Hematopoietic multipotent progenitor cell treated with erythropoietin and hydrocortisone succinate and interleukin-3 and kit ligand, for 15 days (in vitro differentiated cells): ENCODE measurements at places on chromosomes 12 and 14.
A peak's percentile ranks its signal among the peaks of the same experiment; 100 is the strongest.

DNA sequence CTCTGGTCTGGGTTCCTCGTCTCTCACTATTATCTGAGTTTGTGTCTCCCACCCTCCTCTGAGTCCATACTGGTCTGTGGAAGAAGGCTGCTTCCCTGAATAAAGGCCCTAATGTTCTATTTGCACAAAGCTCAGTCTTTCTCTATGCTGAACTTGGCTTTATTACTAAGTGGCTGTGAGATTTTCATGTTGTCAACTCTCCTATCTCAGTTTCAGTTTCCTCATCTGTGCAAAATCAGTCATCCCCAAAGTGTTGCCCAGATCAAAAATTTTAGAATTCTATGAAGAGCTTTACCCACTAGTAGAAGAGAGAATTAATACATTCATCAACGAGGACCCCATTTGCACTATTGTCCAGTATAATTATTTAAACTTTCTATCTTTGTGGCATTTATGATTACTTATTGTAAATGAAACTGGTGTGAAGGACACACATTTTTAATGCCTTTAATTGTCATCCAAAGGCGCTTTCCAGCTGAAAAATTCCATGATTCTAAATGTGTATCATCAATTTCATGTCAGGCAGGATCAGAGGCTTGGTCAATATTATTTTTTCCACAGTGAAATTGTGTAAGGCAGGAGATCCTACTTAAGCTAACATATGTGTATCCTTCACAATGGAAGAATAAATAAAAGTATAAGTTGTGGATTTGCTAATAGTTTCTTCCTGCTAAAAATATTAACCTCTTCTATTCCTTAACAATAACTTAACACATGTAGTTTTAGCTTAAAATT, 79.1 kb upstream of the EEA1 start:
- no peak for DNase-seq

GRCh38 chr12:133203344-133204263, 22.3 kb downstream of the ZNF268 start:
- no peak for DNase-seq

DNA sequence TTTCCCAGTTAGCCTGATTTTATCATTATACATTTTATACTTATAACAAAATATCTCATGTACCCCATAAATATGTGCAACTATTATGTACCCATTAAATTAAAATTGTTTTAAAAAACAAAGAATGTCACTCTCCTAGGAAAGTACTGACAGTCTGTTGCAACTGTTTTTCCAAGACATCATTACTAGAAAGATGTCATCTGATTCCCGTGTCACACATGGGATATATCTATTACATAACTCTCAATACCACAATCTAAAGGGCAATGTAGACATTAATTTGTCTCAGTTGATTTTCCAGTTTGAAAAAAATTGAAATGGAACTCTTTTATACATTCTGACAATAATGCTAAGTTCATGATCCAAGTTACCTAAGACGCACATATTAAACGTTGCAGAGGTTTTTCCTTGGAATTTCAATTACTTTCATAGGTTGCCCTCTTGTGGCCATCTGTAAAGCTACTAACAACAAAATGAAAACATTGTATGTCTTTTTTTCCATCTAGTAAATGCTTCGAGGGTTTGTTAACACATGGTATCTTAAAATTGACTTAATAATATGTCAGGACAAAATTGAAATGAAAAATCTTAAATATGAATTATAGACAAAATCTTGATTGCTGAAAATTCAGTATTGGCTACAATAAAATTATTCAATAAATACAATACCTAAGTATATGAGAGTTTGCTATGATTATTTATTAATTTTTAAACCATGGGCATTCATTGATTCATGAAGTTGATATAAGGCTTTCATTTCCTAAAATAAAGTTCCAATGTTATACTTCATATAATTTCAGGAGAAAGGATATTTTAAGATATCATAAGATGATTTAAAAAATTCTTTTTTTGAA, 131.6 kb downstream of the PPFIA2 start:
- no peak for DNase-seq

DNA sequence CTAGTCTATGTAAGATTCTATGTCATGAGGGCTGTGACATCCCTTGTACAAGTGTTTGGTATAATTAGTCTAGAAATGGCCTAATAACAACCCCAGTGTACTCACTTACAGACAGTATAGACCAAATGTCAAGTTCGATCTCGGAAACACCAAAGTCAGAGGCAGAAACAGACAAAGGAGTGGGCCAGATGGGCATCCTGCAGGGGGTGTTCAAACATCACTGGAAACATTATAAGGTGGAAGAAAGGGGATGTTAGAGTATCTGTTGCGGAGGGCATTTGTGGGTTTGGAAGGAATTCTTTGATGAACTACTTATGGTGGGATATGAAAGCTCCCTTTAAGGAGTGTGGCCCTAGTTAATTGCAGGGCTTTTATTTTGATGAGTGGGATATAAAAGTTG, 134.6 kb downstream of the ESR2 start:
- DNase-seq = no peak

DNA sequence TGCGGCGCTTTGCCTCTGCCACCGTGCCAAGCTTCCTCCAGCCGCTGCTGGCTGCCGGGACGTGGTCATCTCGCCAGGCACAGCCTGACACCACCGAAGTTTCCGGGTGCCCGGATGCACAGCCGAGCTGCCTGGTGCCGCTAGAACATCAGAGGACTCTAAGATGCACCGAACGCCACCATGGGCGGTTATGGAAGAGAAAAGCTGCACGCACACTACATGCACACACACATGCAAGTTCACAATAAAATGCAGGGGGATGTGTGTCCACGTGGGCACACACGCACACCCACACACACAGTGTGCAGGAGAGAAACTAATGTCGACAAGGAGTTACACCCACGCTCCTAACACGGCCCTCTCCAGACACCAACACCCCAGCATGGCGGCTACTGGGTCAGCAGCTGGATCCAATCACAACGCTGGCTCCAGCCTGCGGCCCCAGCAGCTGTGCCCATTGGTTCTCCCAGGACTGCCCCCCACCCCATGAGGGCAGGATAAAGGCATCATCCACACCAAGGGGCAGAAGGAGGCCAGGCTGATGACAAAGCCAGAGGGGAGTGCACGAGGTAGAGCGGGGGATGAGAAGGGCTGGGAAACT, 82.7 kb downstream of the BCL11B start:
- DNase-seq = no peak

- no peak for DNase-seq
Observed at GRCh38 chr14:31968107-31968810, 108.8 kb upstream of the ARHGAP5 start.

GRCh38 chr14:74308695-74309094, 6.0 kb upstream of the ABCD4 start:
- DNase-seq = no peak

DNA sequence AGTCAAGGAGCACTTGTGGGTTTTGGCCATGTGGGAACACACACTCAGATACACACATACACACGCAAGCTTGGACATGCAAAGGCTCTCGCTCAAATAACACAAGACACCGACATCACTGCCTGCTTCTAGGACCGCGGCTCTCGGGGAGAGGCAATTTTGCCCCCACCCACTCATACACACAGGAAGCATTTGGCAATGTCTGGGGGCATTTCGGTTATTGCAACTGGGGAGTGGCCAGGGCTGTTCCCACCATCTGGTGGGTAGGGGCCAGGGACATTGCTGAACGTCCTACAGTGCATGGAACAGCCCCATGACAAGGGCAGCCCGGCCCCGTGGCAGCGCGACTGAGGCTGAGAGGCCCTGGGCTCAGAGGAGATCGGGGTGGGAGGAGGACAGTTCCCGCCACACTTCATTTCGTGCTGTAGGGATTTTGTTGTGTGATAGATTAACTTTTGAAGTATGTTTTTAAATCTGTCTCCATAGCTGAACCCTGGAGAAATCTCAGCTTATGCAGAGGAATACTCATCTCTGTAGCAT, 35.6 kb downstream of the RIMBP2 start:
- no peak for DNase-seq

DNA sequence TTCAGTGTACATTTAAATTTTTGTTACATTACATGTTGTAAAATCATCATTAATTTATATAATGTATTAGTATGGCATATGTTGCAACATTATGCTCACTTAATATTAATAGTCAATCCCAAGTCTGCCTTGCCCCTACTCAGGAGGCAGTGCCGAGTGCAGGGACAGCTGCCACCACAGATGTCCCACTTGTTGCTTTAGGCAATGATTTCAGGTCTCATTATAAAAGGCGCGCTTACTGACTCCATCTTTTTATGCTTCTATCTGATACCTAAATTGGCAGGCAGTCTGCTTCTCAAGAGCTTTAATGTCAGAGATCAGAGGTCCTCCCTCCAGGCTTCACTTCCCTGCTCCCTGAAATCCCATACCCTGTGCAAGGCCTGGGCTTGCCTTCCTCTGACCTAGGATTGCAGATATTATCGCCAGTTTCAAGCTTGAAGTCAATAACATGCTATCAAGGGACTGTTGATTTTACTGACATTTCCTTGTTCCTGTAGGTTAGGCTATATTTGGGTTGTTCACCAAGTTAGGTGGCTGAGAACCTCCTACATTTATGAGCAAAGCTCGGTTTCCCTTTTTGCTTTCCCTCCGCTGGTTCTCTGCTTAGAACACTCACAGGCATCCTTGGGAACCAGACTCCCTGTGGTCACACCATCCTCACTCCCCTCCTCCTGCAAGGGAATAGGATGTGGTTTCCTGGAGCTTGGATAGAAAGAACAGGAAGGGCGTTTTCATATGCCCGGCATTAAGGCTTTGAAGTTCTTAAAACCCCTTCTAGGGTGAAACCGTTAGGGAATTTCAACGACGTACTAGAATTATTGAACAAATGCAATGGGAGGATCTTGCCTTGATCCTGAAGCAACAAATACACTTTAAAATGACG, 208.4 kb upstream of the FKBP4 start:
- no peak for DNase-seq

GRCh38 chr14:90903101-90903500, 86.9 kb upstream of the TTC7B start:
- peak; percentile 47 for DNase-seq

DNA sequence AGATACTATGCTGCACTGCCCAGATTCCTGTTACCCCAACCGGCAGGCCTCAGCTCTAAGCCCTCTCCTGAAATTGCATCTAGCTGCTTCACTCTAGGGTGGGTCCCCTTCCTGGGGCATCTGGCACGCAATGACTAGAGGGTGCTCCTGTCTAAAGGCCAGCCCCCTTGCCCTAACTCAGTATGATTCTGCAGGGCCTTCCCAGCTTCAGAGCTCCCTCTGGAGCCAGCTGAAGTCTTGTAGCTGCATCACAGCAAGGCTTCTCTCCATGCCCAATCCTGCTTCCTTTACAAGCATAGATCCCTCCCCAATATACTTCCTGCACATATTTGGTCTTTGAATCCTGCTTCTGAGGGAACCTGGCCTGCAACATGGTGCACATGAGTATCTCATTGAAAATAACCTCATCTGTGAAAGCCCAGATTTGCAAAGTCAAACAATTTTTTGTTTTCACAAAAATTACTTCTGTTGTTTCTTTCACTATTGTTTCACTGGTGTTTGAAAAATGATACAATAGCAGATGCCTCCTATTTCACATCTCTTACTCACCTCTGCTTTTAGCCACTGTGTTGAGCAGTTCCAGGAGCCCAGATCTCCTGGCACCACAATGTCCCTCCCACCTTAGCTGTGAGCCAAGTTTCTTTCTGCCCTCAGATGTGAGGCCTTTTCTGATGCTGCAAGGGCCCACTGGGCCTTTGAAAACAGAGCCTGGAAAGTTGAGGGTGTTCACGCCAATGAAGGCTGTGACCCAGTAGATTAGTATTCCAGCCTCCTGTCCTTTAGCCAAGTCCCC, 169.5 kb upstream of the EGLN3 start:
- no peak for DNase-seq

DNA sequence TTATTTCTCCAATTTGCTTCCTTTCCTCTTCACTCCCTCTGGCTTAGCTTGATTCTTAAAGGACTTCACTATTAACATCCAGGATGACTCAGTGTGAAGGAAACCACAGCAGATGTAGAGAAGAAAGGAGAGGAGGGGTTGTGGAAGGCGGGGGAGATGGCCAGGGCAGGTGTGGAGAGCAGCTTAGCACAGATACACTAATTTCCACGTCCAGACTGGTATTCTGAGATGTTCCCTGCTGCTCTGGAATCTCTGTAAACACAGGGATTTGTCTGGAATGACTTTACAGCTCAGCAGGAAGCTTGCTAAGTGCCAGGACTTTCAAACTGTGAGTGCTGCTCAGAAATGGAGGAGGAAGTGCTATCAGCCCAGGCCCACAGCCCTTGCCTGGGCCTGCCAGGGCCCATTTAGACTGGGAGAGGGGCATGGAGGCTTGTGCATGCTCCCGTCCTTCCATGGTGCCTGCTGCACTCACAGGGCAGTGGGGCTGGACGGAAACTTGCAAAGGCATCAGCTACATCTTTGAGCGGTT, 202.5 kb upstream of the DDHD1 start:
- no peak for DNase-seq

DNA sequence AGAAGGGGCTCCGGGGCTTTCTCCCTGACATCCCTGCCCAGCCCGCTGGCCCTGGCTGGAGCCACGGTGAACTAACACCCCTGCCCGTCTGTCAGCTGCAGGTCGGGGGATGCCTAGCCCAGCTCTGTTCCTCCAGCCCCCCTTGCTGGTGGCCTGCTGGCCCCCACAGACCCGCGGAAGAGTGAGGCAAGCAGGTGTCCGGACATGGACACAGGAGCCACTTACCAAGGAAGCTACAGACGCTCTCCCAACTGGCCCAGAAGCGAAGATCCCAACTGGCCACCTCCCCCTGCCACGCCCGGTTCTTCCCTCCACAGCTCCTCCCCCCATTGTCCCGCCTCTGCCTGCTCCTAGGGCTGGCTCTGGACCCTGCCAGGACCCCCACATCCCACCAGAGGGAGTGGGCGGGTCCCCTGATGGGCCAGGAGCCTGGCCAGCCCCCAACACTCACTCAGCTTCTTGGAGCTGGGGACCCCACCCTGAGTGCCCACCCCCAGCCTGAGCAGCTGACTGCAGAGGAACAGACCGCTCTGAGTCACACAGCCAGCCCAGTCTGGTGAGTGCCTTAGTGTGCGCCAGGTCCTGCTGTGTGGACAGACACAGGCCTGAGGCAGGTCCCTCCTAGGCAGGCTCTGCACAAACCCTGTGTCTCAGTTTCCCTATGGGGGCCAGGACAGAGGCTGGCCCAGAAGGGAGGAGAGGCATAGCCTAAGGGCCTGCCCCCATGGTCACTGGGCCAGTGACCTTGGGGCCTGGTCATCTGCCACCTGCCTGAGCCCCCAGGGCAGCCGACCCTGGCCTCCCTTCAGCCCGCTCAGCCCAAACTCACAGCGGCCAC, 7.7 kb downstream of the AHNAK2 start:
- DNase-seq = no peak
